Naive thymus-derived CD8-positive, alpha-beta T cell (primary cell): ENCODE measurements at places on chromosomes 7 and 10. TPM values are rescaled to one million over a fixed set of nuclear protein-coding genes. Genes with fewer than 3 reads are reported as not detected.

The RPA3 gene
- total RNA-seq, result 29.7 TPM

The VDAC2 gene
- 93.7 TPM for total RNA-seq

The ADARB2 gene
- total RNA-seq, result not detected

The ASB10 gene
- not detected for total RNA-seq

The SPDYE2 gene
- total RNA-seq, result 0.41 TPM

The CHST3 gene
- not detected for total RNA-seq

The CEP55 gene
- not detected for total RNA-seq

The TRPV5 gene
- total RNA-seq, result not detected

The CTNNA3 gene
- total RNA-seq, result not detected

The MMRN2 gene
- not detected for total RNA-seq

The SLC18A2 gene
- total RNA-seq, result not detected

The PCLO gene
- total RNA-seq, result not detected

The MYO1G gene
- 44.4 TPM for total RNA-seq

The AMPH gene
- not detected for total RNA-seq

The ODAD2 gene
- not detected for total RNA-seq

The CDC14C gene
- total RNA-seq, result not detected

The EGFR gene
- total RNA-seq, result not detected

The SLC26A3 gene
- total RNA-seq, result not detected

The NEBL gene
- not detected for total RNA-seq

The NUTM2E gene
- 0.96 TPM for total RNA-seq

The OPALIN gene
- not detected for total RNA-seq

The TMEM184A gene
- total RNA-seq, result not detected

The PAPOLB gene
- total RNA-seq, result not detected

The ZWINT gene
- 3.3 TPM for total RNA-seq

The OPN1SW gene
- not detected for total RNA-seq

The TMEM273 gene
- total RNA-seq, result not detected

The ADGRA1 gene
- not detected for total RNA-seq

The FZD1 gene
- not detected for total RNA-seq

The FAM25C gene
- total RNA-seq, result not detected

The LUC7L2 gene
- total RNA-seq, result 147 TPM
